Kidney (tissue), 22 donors: ENCODE measurements at places on chromosomes 12 and 14. TPM values are rescaled to one million over a fixed set of nuclear protein-coding genes. Genes with fewer than 3 reads are reported as not detected.

DNA sequence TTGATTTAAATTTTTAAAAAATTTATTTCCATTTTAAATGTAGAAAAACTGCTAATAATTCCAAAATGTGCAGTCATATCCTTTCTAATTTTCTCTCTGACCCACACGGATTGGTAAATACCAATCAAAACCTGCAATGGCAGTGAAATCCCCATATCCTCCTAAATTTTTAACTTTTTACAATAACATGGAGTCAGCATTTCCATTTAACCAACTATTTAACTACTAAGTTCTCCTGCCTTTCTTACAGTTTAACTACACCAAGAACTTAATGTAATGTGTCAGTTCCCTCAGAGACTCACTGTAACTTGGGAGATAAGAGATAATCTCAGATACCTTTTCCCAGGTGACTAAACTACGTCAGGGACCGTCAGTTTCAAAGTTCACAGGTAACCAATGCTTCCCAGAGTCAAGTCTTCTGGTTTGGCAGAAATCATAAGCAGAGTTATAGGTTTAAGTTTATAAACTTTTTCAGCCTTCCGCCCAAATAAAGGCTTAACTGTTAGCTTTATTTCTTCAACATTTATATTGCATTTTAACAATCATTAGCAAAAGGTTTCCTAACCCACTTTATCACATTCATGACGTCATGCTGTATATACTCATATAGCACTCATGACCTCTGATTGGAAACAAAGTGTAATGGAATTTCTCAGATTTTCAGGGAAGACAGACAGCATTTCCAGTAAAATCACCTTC, 7.6 kb downstream of the KRAS start:
- H3K27ac ChIP-seq: no peak overlapping the region
- no peaks in the 10 kb centered on the region for H3K4me1 ChIP-seq
- no peak overlapping the region for H3K4me3 ChIP-seq

GRCh38 chr14:71371711-71372396, 464.6 kb downstream of the PCNX1 start:
- H3K27me3 ChIP-seq: no peaks in the 10 kb centered on the region
- H3K4me1 ChIP-seq: no peaks in the 10 kb centered on the region
- no peak for DNase-seq

- H3K27me3 ChIP-seq: no peaks in the 10 kb centered on the region
- DNase-seq: no peak
- no peak overlapping the region for H3K4me3 ChIP-seq
- H3K4me1 ChIP-seq: no peaks in the 10 kb centered on the region
- peaks cover 7% of the 10 kb centered on the region for H3K36me3 ChIP-seq
- H3K27ac ChIP-seq: no peak overlapping the region
Measured at GRCh38 chr12:26471560-26471959, 276.2 kb downstream of the SSPN start.

DNA sequence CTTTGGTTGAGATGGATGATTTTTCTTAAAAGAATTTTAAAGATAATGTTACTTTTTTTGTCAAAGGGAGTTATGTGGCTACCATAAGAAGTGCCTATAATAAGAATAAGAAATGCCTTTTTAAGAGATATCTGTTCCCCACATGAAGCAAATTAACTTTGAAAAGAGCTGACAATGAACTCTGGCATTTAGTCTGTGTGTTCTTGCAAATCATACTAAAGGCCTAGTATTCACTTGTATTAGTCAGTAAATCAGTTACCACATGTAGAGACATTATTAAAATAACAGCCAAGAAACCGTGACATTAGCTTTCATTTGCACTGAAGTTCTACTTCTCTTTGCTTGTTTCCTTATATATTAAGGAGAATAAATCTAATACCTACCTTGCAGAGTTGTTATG, 296.3 kb downstream of the CCDC91 start:
- H3K27me3 ChIP-seq: no peaks in the 10 kb centered on the region
- H3K27ac ChIP-seq: no peak overlapping the region

DNA sequence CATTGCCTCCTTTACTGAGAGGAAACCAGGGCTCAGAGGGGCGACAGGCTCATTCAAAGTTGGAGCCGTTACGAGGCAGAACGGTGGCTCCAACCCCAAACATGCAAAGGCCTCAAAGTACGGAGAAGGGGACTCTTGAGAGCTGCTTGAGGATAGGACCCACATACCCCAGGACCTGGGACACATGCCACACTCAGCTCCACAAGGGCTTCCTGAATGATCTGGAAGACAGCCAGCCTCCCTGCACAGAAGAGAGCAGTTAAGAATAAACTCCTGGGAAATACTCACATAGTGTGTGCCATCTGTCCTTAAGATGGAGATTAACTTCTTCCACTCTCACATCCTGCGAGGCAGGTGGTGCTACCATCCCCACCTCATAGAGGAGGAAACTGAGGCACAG, 26.6 kb upstream of the NXPH4 start:
- H3K4me1 ChIP-seq: no peaks in the 10 kb centered on the region
- no peak overlapping the region for H3K27ac ChIP-seq
- no peak overlapping the region for H3K4me3 ChIP-seq
- peaks cover 8% of the 10 kb centered on the region for H3K36me3 ChIP-seq
- DNase-seq: no peak
- no peaks in the 10 kb centered on the region for H3K27me3 ChIP-seq

OAS2 gene
- 11.7 TPM for total RNA-seq

PACS2 gene
- 83.9 TPM for total RNA-seq

DNA sequence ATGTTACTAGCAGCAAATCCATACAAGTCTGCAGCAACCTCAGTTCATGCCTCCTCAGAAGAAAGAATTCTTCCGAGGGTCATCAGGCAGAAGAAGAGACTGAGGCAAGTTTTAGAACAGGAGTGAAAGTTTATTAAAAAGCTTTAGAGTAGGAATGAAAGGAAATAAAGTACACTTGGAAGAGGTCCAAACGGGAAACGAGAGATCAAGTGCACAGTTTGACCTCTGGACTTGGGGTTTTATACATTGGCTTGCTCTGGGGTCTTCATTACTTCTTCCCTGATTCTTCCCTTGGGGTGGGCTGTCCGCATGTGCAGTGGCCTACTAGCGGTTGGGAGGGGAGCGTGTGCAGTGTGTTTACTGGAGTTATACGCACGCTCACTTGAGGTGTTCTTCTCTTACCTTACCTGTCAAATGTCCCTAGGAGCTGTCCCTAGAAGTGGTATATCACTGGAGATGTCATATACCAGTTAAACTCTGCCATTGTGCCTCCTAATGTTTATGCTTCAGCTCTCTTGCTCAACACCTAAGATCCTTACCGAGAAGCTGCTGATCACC, 372.8 kb upstream of the KITLG start:
- H3K4me1 ChIP-seq: no peaks in the 10 kb centered on the region
- H3K27ac ChIP-seq: no peak overlapping the region
- H3K4me3 ChIP-seq: no peak overlapping the region
- no peaks in the 10 kb centered on the region for H3K36me3 ChIP-seq
- DNase-seq: no peak

DNA sequence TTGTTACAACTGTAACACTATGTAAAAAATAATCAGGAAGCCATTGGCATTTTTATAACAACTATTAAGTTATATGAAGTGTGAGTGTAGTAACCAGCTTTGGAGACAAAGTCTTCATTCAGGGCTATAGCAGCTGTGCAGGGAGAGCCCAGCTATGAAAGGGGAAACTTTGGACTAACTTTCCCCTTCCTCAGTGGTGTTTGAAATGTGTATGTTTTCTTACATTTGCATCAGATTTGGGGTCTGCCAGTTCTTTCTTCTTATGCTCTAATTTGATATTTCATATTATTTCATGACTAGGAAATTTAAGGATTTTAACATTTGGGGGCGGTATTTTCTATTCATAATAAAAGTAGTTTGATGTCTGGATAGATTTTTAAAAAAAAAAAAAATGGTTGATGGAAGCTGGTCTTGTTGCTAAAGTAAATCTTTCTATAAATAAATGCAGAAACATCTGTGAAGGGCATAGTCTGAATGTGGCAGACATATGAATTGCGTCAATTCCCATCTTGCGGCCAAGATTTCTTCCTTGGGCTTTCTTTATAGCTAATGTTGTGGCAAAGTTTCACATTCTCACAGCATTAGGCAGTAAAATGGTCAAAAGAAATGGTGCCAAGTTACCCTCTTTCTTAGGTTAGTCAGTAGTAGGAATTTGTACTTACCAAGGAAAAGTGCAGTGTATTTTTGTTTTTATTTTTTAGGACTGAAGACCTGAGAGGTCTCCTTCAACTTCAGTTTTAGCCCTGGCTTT, 35.6 kb downstream of the RASSF8 start:
- H3K4me3 ChIP-seq: no peak overlapping the region

DNA sequence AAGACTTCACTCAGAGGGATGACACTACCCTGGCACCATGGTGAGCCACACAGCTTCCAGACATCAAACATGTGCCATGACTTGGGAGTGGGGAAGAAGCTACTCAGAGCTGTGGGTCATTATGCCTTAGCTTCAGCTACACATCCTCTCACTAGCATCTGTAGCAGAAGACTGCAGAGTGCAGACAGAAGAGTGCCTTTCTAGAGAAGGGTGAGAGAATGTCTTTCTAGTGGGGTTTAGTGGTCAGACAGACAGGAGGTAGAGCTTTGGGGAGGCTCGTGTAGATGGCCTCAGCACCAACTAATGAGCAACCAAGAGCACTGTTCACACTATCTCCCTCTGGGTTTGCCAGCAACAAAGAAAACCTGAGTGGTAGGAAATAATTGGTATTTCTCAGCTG, 4.9 kb upstream of the B4GALNT3 start:
- no peaks in the 10 kb centered on the region for H3K36me3 ChIP-seq
- peaks cover 5% of the 10 kb centered on the region for H3K4me1 ChIP-seq
- no peak for DNase-seq
- no peak overlapping the region for H3K27ac ChIP-seq

OVCH1 gene
- total RNA-seq: 0.35 TPM

GRCh38 chr14:98878282-98878681, 393.7 kb downstream of the BCL11B start:
- no peaks in the 10 kb centered on the region for H3K27me3 ChIP-seq
- H3K4me1 ChIP-seq: no peaks in the 10 kb centered on the region
- no peak overlapping the region for H3K4me3 ChIP-seq

- H3K36me3 ChIP-seq: no peaks in the 10 kb centered on the region
- H3K4me1 ChIP-seq: no peaks in the 10 kb centered on the region
- no peaks in the 10 kb centered on the region for H3K27me3 ChIP-seq
- H3K4me3 ChIP-seq: no peak overlapping the region
- no peak overlapping the region for H3K27ac ChIP-seq
- no peak for DNase-seq
Measured at GRCh38 chr14:37147310-37147880, 25.0 kb downstream of the SLC25A21 start.

CACNA2D4 gene
- total RNA-seq: 7.3 TPM

EFCAB11 gene
- total RNA-seq: 8.9 TPM

- DNase-seq: no peak
- no peak overlapping the region for H3K27ac ChIP-seq
- no peaks in the 10 kb centered on the region for H3K36me3 ChIP-seq
- H3K4me1 ChIP-seq: no peaks in the 10 kb centered on the region
- H3K4me3 ChIP-seq: no peak overlapping the region
- H3K27me3 ChIP-seq: no peaks in the 10 kb centered on the region
Measured at GRCh38 chr12:33605757-33606156, 166.1 kb upstream of the SYT10 start.

DNA sequence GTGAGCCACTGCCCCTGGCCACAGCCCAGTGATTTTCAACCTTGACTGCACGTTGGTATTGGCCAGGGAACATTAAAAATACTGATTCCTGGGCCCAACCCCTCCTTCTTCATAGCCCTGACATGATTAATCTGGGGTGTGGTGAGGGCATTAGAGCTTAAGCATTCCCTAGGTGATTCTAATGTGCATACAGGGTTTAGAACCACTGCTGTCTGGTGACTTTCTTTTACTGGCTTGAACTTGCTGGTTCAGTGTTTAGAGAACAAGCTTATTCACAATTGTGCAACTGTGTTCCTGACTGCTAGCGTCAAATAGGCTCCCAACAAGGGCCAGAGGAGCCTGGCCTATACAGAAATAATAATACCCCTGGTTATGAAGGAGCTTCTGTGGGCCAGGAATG, 488.8 kb upstream of the CCDC196 start:
- no peaks in the 10 kb centered on the region for H3K36me3 ChIP-seq
- DNase-seq: no peak
- no peaks in the 10 kb centered on the region for H3K27me3 ChIP-seq
- no peaks in the 10 kb centered on the region for H3K4me1 ChIP-seq
- H3K4me3 ChIP-seq: no peak overlapping the region
